ENCODE measurements at places on chromosomes 16 and 17.

- DNase-seq: no peak
Measured at GRCh38 chr17:72931163-72931562, 161.3 kb downstream of the SLC39A11 start.

DNA sequence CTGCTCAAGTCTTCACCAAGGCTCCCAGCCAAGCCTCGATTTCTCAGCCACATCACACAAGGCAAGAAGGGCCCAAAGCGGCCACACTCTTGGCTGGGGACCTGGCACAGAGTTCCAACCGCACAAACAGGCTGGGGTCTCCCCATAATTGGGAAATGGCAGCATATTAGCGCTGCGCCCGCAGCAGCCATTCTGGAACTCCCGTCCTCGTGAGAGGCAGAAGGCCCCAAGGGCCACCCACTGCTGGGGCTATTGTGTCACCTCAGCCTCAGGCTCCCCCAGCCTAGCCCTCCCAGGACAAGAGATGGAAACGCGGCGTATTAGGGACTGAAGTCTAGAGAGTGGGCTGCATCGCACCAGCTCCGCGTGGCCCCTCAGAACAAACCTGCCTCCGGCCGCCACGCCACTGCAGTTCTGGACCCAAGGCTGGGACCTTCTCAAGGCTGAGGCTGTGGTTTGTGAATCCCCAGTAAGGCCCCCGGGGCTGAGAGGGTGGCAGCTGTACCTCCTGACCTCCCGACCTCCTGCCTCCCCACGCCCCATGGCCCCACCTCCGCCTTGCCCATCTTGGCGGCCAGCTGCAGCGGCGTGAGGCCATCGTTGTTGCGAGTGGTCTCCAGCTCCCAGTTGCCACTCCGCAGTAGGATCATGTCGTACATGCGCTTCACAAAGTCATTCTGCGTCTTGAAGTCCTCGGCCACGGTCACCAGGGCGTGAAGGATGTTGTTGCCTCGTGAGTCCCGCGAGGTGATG is 25.3 kb downstream of the TRPV3 start:
- DNase-seq: no peak

- no peak for DNase-seq
Measured at GRCh38 chr16:72945611-72946010, 102.3 kb downstream of the ZFHX3 start.

DNA sequence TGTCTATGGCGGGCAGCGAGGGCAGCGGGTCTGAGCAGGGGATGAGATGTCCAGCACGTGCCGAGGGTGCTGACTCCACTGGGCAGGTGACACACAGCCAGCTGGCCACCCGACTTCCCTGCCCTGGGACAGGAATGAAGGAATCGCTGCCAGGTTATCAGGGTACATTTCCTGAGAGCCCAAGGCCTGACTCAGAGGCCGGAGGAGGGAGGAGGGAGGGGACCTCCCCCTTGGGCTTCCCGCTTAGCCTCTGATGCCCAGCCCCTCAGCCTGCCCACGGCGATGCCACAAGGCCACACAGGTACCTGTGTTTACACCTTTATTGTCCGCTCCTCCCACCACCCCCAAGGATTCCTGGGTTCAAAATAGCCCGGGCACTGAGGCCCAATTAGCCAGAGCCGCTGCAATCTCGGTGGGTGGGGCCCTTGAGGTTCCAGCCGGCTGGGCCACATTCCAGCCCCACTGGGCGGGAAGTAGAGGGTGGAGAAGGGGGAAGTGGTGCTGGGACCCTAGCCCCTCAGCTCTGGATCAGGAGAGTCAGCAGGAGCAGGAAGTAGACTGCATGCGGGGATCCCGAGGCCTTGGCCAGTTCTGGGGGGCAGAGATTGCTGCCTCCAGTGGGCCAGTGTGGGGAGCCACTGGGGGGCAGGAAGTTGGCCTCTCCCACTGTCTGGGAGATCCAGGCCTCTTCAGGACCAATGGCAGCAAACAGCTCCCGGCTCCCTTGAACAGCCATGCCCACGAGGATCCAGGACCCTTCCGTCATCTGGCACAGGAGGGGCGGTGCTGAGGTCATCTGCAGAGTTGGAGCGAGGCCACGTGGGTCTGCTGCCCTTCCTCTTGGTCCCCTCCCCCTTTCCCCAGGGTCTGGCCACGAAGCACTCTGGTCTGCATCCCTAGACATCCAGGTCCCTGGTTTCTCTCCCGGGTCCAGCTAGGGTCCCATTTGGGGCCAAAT is 3.4 kb upstream of the PRSS8 start:
- peak; percentile 36 for DNase-seq

GRCh38 chr16:72216767-72217166 is 44.8 kb upstream of the PMFBP1 start:
- DNase-seq: no peak

GRCh38 chr17:7475764-7476422 is 3.5 kb downstream of the ZBTB4 start:
- DNase-seq: peak; percentile 37

- no peak for DNase-seq
Measured at GRCh38 chr16:78118469-78119025, 19.1 kb downstream of the WWOX start.

- DNase-seq: no peak
Measured at GRCh38 chr16:54174201-54174600, 112.4 kb downstream of the IRX3 start.

DNA sequence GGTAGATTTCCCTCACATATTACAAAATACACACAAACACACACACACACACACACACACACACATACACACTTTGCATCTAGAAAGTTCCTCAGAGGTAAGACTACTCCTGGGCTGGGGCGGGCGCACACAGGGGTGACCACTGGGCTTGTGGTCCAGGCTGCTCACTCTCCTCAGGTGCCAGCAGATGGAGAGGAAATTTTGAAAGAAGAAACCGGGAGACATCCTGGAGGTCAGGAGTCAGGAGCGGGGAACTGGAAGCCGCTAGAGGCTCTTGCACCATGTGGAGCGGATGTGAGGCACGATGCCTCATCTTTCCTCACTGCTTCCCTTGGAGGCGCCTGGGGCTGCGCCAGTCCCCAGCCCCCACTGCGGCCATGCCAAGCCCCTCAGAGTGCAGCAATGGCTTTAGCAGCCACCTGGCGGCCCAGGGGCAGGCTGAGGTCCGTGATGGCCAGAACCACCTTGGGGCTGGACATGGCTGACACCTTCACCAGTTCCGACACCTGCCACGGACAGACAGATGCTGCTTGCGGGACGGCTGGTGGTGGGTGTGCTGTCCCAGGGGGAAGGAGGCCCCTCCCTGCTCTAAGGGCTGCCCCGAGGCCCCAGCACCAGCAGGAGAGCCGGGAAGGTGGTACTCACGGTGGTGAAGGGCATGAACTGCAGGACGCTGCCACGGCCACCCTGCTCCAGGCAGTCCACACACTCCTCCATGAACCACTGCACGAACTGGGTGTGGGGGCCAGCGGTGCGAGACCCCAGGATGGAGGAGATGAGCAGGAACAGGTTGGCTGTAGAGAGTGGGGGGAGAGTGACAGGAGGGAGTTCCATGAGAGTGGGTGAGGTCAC is 4.1 kb downstream of the CSF3 start:
- peak; percentile 74 for DNase-seq

DNA sequence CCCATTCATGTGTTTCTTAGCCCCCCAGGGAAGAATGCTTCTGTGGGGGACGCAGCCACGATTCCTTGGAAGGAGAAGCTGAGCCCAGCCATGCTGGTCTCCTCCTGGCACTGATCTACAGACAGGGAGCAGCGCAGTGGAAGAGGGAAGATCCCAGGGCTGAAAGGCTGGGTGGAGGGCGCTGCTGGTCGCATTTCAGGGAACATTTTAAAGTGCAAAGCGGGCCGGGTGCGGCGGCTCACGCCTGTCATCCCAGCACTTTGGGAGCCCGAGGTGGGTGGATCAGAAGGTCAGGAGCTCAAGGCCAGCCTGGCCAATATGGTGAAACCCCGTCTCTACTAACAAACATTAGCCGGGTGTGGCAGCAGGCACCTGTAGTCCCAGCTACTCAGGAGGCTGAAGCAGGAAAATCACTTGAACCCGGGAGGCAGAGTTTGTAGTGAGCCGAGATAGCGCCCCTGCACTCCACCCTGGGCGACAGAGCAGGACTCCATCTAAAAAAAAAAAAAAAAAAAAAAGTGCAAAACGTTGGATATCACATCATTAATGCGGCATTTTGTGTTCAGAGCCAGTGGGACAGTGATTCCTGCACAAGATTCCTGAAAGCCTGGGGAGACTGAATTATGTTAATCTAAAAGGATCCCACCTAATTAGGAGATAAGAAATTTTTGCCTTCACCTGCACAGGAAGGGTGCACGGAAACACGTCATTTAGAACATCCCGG is 558 bp upstream of the CHMP6 start:
- no peak for DNase-seq

- DNase-seq: no peak
Measured at GRCh38 chr17:67137026-67137370, 92.6 kb downstream of the CACNG1 start.

DNA sequence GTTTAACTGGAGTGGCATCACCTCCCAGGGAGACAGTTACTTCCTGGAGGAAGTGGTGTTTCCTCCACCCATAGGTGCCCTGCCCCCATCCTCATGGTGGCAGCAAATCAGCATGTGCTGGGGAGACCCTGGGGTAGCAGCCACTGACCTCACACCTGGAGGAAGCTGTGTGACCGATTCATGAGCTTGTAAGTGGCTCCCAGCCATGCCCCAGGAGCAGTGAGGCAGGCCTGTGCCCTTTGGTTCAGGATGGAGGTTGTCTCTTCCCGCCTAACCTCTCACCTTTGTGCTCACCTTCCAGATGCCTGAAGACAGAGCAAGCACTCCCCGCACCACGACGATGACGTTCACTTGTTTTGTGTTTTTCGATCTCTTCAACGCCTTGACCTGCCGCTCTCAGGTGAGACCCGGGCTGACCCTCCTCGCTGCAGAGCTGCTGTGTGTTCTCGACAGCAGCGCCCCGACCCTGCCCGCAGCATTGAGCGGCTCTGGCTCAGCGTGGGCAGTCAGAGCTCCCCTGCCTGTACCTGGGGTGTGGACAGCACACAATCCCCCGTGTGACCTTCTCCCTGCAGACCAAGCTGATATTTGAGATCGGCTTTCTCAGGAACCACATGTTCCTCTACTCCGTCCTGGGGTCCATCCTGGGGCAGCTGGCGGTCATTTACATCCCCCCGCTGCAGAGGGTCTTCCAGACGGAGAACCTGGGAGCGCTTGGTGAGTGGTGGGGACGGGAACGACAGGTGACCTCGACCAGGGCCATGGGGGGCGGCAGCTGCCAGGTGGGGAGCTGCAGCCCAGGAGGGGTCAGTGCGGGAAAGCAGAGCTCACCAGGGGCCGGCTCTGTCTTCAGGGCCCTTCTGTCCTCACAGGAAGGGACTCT is 42.8 kb downstream of the MEAK7 start:
- DNase-seq: no peak

- DNase-seq: peak; percentile 21
Measured at GRCh38 chr17:67183531-67183930, 61.5 kb downstream of the HELZ start.

- DNase-seq: no peak
Measured at GRCh38 chr17:29020576-29020975, 14.7 kb upstream of the SEZ6 start.

DNA sequence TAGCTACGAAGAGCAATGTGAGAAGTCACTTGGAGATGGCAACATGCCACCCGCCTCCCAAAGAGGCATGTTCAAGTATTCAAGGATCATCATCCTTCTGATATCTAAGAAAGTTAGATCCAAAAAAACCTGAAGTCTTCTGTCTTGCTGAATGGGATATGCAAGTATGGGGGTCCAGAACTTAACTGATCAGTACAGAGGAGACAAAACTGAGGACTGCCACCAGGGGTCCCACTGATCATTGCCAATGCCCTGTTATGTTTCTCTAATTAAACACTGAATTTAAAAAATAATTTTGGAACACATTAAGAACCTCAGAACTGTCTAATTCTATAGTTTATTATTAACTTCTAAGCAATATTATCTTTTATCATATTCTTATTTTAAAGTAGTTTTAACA is 99.7 kb downstream of the CDH8 start:
- no peak for DNase-seq

DNA sequence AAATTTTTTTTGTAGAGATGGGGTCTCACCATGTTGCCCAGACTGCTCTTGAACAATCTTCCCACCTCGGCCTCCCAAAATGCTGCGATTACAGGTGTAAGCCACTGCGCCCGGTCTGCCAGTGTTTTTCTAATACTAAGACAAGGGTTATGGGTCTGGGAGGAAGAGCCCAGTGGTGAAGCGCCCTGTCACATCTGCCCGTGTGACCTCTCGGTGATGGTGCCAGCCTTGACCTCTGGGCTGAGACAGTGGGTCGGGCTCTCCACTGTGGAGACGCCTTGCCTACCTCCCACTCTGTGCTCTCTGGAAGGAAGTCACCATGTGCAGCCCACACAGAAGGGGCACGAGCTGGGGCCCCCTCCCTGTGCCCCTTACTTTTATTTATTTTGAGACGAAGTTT is 5.1 kb upstream of the BAIAP2 start:
- DNase-seq: no peak

- no peak for DNase-seq
Measured at GRCh38 chr17:80844418-80844990, 147.1 kb upstream of the CHMP6 start.

GRCh38 chr17:6470751-6471521 is 26.7 kb downstream of the PIMREG start:
- DNase-seq: no peak

GRCh38 chr17:62891659-62892058 is 74.4 kb upstream of the TANC2 start:
- DNase-seq: no peak

DNA sequence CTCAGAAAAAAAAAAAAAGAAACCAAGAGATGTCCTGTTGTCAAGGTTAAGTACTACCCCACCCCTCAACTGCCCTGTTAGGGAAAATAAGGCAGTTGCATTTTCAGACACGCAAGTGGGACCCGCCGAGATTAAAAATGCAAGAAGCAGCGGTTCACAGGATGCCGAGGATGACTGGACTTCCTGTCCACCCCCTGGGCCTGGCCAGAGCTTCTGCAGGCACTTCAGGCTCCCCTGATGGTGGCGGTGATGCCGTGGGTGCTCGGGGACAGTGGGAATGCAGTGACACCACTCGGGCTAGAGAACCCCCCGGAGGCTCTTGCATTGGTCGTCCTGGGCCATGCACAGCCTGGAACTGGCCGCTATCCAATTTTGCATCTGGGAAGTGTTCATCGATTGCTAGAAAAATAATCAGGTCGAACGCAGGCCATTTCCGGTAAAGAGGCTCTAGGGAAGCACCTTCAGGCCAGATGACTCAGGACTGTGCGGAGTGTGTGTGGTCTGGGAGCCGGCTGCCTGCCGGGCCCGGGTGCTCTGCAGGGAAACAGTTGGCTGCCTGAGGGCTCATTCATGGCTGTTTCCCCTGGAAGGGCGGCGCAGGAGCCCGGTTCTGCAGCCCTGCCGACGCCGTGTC is 13.4 kb upstream of the CRISPLD2 start:
- peak; percentile 61 for DNase-seq

GRCh38 chr17:51493206-51493605 is 232.9 kb downstream of the UTP18 start:
- DNase-seq: no peak

GRCh38 chr17:36879624-36880131 is 57.6 kb upstream of the LHX1 start:
- no peak for DNase-seq

DNA sequence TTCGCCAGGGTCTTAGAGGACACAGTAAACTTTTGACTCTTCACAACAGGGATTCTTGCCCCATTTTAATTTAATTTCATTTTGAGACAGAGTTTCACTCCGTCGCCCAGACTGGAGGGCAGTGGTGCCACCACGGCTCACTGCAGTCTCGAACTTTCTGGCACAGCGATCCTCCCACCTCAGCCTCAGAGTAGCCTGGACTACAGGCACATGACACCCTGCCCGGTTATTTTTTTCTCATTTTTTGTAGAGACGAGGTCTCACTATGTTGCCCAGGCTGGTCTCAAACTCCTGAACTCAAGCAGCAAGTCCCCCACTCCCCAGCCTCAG is 329 bp upstream of the NLE1 start:
- DNase-seq: no peak
